ENCODE measurements at places on chromosomes 1 and 21. TPM values are rescaled to one million over a fixed set of nuclear protein-coding genes. Genes with fewer than 3 reads are reported as not detected.

ZC3H12A gene
- total RNA-seq: 9.6 TPM

C1orf141 gene
- not detected for total RNA-seq

RGS16 gene
- total RNA-seq: 19.7 TPM

PTPRU gene
- total RNA-seq: 32.7 TPM

TGFB2 gene
- 12.6 TPM for total RNA-seq

CD52 gene
- 14.0 TPM for total RNA-seq

FBLIM1 gene
- total RNA-seq: 115 TPM

PHGDH gene
- total RNA-seq: 20.3 TPM

C1orf87 gene
- not detected for total RNA-seq

SLC9C2 gene
- not detected for total RNA-seq

TIE1 gene
- total RNA-seq: 40.9 TPM

WNT4 gene
- 0.33 TPM for total RNA-seq

PDC gene
- not detected for total RNA-seq

OR2T35 gene
- not detected for total RNA-seq

PAQR7 gene
- total RNA-seq: 9.3 TPM

F3 gene
- 18.3 TPM for total RNA-seq

GNG5 gene
- total RNA-seq: 79.1 TPM

LMX1A gene
- total RNA-seq: 0.33 TPM

TCP10L gene
- total RNA-seq: 1.5 TPM

MPL gene
- 0.13 TPM for total RNA-seq

All from esophagus muscularis mucosa (tissue), 4 donors.